ENCODE measurements at places on chromosomes 4 and X.

DNA sequence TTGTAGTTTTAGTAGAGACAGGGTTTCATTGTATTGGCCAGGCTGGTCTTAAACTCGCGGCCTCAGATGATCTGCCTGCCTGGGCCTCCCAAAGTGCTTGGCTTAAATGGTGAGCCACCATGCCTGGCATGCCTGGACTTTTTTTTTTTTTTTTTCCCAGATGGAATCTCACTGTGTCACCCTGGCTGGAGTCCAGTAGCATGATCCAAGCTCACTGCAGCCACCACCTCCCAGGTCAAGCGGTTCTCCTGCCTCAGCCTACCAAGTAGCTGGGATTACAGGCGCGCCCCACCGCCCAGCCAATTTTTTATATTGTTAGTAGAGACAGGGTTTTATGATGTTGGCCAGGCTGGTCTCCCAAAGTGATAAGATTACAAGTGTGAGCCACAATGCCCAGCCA lies 8.4 kb downstream of the UBE2K start:
- peak; percentile 88 for DNase-seq

DNA sequence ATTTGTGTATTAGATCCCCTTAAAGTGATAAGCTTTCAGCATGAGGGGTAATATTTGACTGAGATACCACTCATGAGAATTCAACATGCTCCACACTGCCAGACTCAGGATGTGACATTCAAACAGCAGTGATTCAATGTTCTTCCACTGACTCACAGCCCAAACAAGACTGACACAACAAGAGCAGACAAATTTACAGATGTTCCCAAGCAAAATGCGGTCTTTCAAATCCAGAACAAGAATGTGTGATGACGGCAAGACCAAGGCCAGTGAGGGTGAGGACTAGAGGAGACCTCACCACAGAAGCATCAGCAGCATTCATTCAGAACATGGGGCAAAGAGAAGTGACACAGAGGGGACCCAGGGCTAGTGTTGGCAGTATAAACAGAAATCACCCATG lies 99.3 kb upstream of the GRIA3 start:
- no peak for DNase-seq

DNA sequence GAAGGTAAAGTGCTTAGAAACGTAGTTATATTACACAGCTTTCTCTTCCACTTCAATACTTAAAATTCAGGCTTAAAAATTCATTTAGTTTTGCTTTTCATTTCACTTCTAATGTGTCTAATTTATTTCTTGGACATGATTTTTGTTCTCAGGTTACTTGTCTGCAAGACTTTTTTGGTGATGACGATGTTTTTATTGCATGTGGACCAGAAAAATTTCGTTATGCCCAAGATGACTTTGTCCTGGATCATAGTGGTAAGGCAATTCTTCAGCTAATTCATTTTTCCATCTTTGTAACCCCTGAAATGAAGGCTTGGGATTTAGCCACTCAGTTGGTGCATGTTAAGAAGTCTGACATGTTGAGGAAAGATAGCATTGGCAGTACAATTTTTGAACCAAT lies 114.7 kb downstream of the DCLK2 start:
- no peak for DNase-seq

DNA sequence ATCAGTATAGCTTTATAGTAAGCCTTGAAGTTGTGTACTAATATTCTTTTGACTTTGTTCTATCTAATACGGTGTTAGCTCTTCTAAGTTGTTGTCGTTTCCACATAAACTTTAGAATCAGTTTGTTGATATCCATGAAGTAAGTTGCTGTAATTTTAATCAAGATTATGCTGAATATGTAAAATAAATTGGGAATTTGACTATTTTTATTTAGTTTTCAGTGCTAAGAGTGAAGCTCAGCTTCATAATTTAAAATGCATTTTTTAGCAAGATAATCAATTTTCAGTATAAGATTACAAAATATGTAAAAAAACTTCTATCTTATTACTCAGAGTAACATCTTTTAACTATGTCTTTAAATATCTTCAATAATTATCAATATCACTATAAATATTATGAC lies 1374.8 kb downstream of the PCDH7 start:
- DNase-seq = no peak

- DNase-seq = no peak
These were observed 23.2 kb downstream of the RWDD4 start for GRCh38 chr4:183635741-183636140.
